NCI-H1417 treated with DMSO at 0.1 percent for 48 hours (cell line): ENCODE measurements at places on chromosomes 16 and 17.

- no peak for DNase-seq
Observed at GRCh38 chr17:4968486-4969046, 949 bp upstream of the SPAG7 start.

- DNase-seq, result no peak
Observed at GRCh38 chr16:83956336-83957289, 3.6 kb downstream of the OSGIN1 start.

DNA sequence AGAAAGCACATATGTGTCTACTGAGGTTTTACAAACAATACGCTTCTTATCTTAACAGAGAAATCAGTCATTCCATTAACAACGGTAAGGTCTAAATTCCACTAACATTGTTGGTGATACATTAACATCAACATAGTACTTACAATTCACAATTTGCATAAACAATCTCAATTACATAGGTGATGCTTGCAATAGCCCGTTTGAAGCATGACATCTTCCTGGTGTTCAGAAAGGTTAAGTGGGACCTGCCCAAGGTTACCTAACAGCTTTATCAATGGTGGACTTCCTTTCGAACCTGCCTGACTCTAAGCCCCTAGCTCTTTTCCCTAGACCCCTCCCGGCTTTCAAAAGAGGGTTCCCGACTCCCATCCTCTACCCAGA, 699 bp downstream of the FAM222B start:
- DNase-seq, result no peak

DNA sequence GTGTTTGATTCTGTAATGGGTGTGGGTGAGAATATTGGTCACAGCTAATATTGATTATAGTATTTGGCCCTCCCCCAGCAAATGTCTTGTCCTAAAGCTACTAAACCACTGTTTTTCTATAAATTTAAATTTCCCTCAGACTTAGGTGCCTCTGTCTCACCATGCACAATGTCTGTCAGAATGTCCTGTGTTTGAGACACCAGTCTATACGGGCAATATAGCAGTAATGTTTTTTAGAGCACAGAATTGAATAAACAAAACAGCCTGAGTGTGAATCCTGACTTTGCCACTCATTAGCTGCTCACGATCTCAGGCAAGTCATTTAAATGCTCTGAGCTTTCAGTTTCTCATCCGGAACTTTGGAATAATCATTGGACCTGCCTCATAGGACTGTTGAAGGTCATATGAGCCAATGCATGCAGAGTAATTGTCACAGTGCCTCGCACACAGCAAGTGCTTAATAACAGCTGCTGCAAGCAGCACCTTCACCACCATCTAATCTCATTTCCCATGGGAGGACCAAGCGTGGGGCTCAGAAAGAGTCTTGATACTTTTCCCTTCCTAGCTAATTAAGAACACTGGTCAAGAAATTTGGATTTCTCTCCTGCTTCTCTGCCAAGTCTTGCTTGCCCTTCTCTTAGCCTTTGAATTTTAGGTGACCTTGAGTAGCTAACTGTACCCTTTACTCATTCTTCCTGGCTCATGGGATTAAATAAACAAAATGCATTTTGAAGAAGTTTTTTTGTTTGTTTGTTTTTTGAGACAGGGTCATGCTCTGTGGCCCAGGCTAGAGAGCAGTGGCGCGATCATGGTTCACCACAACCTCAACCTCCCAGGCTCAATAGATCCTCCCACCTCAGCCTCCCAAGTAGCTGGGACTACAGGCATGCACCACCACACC, 9.8 kb downstream of the HLF start:
- DNase-seq, result no peak
